ENCODE measurements at places on chromosomes 2 and 18.

DNA sequence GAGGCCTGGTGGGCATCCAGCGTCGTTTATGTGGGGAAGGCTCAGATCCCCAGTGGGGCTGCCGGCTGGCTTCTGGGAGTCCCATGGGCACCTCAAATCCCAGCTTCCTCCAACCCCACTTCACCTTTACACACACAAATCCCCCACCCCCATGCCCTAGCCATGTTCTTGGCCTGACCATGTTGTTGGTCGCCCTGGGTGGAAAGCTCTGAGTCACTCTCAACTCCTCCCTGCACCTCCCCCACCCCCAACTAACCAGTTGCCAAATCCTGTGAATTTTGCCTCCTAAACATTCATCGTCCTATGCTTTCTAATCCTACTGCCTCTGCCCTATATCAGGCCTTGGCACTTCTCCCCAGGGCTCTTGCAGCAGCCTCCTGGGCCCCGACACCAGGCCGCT lies 6.4 kb downstream of the TNS1 start:
- no peak for DNase-seq

- no peak for DNase-seq
Measured at GRCh38 chr2:26792720-26793119, 6.9 kb downstream of the CENPA start.

GRCh38 chr2:4916094-4916493 lies 776.1 kb upstream of the SOX11 start:
- no peak for DNase-seq

DNA sequence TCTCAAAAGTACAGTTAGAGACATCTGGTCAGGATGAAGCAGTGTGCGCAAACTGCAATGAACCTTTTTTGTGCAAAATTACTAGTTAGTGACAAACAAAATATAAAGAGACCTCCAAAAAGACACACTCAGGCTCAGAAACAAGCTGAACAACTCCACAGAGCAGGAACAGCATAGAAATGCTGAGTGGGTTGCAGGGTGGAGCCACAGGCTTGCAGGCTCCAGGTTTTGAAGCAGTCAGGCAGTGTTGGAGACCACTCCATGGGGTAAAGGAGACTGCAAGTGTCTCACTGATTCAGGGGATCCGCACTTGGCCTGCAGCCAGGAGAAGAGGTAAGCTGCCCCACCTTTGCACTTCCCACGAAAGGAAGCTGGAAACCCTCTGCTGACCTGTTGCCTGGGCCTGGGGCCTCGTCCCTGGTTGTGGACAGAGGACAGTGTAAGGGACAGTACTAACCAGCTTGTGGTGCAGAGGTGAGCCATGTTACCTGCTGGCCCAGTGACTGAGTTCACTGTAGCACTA lies 36.4 kb downstream of the CFAP221 start:
- DNase-seq, result no peak

DNA sequence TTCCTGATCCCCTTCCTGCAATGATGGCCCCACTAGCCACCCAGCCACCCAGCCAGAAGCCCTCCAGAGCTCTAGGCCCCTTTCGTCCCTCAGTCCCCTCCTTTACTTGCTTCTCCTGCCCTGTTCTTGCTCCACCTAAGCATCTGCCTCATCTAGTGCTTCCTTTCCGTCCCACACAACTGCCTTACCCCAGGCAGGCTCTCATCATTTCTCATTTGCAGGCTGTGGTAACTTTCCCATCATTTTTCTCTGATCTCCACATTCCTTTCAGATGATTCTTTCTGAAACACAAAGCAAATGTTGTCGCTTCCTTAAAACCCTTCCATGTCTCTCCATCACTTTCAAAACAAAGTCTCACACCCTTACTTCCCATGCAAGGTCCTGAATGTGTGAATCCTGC lies 459.8 kb downstream of the METTL4 start:
- no peak for DNase-seq

- no peak for DNase-seq
Measured at GRCh38 chr2:240134466-240134865, 1.6 kb downstream of the COPS9 start.

- no peak for DNase-seq
Measured at GRCh38 chr2:75375646-75376582, 176.6 kb upstream of the TACR1 start.

GRCh38 chr2:186695081-186695756 lies 1.4 kb downstream of the FAM171B start:
- no peak for DNase-seq

DNA sequence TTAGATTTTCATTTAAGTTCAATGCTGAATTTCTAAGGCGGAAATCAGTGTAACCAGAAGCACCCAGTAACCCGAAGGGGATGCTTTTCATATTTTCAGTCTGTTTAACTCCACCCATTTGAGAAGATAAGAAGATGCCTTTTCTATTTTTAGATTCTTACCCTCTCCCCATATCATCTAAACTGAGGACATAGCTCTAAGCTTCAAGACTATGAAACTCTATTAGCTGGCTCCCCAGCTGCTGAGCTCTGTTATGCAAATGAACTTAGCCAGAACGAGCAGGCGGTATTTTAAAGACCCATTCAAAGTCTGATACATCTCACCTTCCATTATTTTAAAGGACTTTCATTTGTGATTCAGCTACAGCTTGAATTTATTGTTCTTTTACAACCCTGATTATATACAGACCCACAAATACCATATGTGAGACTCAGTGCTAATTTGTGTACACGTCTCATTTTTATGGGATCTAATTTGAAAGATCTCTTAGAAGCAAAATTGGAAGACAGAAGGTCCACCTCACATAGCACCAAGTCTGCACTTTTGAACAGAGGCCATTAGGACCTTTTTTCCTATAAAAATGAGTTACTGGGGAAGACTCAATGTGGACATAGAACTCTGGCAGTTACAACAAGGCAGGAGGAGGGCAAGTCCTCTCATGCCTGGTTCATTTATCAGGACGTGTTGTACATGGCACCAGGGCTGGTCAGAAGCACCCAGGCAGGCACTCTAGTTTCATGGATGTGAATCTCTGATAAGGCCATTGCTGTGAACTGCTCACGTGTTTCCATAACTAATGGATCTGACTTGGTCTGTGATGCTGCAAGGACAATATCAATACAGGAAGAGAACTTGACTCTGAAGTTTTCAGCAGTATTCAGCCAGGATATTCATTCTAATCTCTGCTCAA lies 16.3 kb downstream of the CDC42EP3 start:
- no peak for DNase-seq

DNA sequence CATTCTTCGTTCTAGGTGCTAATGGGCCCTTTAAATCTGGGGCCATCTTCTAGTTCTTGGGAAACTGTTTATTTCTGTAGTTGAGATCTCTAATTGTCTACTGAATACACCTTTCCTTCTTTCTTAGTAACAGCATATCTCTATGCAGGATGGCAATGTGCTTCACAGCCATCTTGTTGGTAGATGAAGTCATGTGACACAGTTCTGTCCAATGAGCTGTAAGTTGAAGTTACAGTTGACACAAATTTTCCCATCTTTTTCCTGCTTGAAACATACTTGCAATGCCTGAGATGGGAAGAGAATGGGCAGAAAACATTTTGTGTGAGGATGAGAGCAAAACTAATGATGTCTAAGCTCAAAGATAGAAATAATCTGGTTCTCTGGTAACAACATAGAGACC lies 57.3 kb upstream of the PHLPP1 start:
- DNase-seq, result no peak

DNA sequence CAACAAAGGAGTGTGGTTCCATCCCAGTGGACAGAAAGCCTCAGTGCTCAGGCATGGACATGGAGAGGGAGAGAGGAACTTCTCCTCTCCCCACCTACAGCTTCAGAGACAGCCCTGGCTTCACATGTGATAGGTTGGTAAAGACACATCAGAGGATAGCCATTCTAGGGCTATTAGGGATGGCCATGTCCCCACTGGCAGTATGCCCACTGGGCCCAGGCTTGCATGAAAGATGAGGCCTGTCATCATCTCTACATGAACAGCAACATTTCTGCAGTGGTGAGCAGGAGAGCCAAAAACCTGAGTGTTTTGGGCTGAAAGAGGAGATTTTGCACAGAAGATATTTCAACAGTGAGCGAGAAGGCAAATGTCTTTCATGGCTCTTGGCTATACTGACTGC lies 517.2 kb downstream of the NR4A2 start:
- no peak for DNase-seq

DNA sequence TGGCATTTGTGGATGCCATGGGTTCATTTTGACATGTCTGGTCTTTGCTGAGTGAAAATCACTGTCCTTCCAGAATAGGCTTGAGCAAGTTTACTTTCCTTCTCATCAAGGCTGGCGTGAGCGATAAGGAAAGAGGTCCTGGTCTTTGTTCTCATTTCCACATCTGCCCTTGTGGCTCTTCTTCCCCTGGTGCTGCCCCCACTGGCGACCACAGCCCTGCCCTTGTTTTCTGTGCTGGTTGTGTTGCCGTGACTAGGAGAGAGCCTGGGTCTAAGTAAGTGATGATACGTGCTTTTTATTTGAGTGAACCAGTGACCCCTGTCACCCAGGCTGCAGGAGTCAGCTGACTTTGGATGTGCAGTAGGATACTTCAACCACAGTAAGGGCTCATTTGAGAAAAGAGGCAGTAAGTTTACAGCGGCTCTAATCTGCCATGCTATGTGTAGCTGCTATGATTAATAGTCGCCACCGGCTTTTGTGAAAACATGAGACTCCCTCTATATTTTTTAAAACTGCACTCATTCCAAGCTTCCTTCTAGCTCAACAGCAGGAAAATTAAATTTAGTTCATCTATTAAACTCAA lies 441.7 kb downstream of the RNF144A start:
- no peak for DNase-seq

- DNase-seq, result no peak
Measured at GRCh38 chr2:108585436-108585835, 51.2 kb downstream of the LIMS1 start.

GRCh38 chr2:216142540-216142939 lies 33.4 kb downstream of the XRCC5 start:
- no peak for DNase-seq

DNA sequence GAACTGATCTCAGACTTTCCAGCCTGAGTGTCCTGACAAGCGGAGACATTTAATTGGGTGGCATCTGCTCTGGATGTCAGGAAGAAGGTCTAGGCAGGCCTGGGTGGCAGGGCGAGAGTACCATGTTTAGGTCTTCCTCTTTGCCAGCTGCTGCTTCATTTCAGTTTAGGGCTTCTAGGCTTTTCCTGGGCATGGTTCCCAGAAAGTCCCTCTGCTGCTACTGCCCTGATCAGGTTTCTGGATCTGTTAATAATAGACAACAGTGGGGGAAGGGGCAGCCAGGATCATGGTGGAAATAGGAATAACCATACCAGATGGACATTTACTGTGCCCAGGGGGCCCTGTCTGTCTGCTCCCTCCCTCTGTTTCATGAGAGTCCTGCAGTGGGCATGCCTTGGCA lies 2.3 kb upstream of the PLCD4 start:
- DNase-seq, result no peak

- DNase-seq, result peak; percentile 21
Measured at GRCh38 chr2:8682719-8683667, 1.1 kb downstream of the ID2 start.

DNA sequence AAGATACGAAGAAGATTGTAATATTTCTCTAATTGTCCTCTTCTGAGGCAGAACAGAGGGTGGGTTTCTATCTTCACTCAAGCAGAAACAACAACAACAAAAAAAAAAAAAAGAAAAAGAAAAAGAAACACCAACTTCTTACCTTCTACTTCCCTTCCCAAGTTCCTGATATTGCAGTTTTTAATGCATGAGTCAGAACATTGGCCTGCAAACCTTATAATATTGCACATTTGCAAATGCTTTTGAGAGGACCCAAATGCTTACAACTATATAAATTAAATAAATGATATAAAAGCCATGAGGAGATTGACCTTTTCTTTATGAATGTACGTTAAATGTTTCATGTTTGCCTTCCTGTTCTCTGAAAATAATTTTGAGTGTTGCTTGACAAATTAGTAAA lies 37.3 kb downstream of the PAX3 start:
- no peak for DNase-seq
